Astrocyte of the spinal cord (primary cell): ENCODE measurements at places on chromosomes 11 and 22.

DNA sequence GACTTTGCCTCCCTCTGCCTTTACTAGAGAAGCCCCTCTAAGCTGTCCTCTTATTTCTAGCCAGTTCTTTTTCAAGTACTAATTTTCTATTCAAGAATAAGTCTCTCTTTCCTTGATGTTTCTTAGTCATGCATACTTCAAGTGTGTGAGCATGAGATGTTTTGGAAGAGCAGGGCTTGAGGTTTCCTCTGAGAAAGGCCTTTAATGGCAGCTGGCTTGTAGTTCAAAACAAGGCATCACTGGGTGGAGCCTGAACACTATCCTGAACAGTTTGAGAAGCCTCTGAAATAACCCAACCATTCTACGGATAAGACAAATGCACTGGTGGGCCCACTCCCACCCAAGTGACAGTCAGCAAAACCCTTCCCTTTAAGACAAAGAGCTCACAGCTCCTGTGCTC is 37.6 kb downstream of the CLDN25 start:
- DNase-seq: peak; percentile 10

DNA sequence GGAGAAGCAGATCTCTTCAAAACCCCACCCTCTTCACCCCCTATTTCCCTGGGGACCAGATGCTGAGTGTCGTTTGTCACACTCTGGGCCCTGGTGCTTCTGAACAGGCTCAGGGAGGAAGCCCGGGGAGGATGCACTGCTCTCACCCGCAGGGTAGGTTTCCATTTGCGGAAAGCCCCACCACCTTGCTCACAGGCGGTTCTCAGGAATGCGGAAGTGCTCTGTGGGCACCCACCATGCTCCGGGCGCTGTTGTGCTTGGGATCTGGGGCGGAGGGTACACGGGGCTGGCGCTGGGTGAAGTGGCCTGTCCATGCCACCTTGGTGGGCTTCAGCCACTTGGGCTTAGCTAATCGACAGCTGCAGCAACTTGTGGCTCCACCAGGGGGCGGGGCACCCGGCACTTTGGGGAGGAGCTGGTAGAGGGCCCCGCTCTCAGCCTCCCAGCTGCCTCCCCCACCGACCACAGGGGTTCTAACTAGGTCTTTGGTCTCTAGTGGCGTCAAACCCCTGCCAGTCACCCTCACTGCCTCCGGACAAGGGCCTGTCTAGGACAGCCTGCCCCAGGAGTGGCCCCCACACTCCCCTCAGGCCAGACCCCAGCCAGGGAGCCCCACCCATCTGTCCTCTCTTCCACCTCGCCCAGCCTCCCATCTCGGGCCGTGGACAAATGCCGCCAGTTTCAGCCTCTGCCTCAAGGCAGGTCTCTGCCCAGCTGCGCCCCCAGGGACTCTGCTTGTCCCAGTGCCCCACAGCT is 7.4 kb downstream of the NDUFV1 start:
- DNase-seq: peak; percentile 29

DNA sequence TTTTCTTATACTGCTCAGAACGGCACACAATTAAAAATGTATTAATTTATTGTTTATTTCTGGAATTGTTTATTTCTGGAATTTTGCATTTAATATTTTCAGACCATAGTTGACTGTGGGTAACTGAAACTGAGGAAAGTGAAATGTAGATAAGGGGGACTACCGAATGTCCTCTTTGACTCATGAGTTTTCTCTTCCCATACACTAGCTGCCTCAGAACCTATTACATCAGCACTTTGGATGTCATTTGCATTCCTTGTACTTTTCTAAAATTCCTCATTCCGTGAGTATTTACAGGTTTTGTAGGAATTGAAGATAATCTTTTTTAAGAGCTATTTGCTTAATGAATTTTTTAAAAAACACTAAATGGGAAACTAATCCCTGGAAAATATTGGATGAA is 29.8 kb downstream of the ZC3H12C start:
- peak; percentile 52 for DNase-seq

GRCh38 chr11:75114465-75114864 is 17.8 kb upstream of the OR2AT4 start:
- DNase-seq: no peak

GRCh38 chr11:10318527-10318802 is 13.6 kb downstream of the ADM start:
- no peak for DNase-seq

GRCh38 chr11:129694966-129695365 is 120.7 kb upstream of the TMEM45B start:
- DNase-seq: peak; percentile 7

DNA sequence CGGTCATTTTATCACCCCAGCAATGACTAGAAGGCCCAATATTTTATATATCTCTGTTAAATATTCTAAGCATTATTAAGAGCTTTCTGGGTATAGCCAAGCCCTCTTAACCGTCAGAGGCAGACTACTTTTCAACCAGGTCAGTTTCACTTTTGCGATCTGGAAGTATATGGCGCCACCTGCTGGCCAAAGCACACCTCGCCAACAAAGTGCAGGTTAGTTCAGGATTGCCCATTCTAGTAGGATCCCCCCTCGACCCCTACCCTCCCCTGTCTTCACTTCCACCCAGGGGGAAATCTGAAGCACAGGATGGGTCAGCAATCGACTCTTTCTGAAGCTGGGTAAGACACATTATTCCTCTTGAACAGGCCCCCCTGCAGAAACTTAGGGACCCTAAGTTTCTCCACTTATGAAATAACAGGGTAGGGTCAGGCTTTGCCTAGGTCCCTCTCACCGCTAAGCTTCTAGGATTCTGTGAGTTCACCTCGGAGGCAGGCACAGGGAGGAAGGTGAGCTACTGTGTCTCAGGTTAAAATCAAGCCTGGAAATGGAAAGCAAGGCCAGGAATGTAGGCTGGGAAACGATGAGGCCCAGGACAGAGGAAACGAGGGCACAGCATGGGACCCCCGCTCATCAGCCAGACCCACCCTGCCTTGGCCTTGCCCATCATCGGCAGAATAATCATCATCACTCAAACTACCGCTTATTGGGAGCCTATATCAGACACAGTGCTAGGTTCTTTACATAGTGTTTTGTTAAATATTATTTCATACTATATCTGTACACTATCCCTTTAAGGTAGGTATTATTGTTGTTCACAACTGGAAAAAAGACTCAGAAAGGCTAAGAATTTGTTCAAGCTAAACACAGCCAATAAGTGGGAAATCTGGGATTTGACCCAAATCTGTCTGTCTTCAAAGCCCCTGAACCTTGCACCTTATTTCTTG is 35.6 kb downstream of the KCNJ1 start:
- peak; percentile 85 for DNase-seq

DNA sequence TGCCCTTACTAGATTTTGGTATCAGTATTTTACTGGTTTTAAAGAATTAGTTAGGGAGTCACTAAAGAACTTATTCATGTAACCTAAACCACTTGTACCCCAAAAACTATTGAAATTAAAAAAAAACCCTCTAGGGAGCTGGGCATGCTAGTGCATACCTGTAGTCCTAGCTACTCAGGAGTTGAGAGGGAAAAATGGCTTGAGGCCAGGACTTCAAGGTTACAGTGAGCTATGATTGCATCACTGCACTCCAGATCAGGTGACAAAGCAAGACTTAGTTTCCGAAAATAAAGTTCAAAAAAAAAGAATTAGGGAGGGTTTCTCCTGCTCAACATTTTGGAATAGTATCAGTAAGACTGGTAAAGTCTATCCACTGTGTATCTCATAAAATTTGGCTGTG is 364.4 kb upstream of the LUZP2 start:
- DNase-seq: no peak

DNA sequence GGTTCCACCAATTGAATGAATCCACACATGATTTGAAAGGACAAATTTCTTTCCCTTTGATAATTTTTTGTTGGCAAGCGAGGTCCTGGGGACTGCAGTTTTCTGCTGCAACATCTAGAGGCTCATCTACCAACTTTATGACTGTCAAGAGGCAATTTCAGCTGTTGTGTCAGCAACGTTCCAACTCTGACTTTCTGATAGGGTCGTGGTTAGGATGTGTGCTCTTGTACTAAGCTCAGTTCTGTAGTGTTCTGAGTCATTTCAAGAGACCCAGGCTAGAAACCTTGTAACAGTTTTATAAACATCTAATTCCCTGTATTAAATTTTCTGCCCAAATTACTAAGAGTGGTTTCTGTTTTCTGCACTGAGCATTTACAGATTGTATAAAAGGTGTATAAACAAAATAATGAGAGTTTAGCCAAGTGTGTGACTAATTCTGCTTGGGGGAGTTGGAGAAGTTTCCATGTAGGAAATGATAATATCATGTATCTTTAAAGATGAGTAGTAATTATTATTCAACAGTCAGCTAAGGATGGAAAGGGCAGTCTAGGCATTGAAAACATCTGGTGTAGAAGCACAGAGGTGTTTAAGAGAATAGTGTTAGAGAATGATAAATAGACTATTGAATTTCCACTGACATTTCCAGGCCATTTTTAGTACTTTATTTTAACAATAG is 72.2 kb downstream of the RBMXL2 start:
- DNase-seq: no peak

DNA sequence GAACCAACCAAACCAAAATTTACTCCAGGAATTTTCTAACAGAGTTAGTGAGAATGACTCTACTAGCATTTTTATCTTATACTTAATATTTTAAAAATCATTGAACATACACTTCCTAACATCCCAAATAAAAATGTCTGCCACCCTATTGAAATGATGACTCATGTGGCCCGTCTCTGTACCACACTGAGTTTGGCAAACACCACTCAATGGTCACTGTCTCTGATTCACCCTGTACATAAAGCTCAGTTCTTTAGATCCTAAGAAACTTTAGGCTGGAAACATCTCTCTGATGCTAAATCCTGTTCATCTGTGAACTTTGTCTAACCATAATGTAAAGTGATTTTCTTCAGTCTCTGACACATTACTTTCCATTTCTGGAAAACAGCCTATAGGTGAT is 182.0 kb downstream of the CWF19L2 start:
- DNase-seq: no peak

- no peak for DNase-seq
These were observed 52.6 kb upstream of the ELF5 start for GRCh38 chr11:34566208-34566551.

DNA sequence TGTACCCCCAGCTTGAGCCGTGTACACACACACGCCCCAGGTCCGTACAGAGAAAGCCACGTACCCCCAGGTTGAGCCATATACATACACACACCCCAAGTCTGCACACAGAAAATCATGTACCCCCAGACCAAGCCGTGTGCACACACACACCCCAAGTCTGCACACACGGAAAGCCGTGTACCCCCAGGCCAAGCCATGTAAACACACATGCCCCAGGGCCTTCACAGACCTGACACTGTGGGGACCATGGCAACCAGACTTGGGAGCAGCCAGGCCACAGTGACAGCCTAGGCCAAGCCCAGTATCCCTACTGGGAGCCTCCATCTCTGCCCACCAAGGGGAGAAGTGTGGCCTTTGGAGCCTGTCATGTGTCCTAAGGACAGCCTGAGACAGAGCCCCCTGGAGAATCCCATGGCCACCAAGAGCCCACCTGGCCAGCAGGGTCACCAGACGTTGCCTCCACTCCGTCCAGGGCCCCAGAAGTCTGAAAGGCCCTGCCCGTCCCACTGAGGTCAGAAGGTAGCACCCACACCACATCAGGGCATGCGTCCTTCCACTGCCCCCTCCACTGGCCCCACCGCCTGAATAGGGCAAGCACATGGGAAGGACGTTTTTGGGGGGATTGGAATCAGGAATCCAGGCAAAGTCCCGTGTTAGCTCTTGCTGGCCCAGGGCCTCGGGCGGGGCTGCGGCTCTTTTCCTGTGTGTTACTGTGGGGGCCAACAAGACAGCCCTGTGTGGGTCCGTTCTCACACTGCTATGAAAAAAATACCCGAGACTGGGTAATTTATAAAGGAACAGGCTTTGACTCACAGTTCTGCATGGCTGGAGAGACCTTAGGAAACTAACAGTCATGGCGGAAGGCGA is 636.7 kb downstream of the TBC1D22A start:
- DNase-seq: no peak

DNA sequence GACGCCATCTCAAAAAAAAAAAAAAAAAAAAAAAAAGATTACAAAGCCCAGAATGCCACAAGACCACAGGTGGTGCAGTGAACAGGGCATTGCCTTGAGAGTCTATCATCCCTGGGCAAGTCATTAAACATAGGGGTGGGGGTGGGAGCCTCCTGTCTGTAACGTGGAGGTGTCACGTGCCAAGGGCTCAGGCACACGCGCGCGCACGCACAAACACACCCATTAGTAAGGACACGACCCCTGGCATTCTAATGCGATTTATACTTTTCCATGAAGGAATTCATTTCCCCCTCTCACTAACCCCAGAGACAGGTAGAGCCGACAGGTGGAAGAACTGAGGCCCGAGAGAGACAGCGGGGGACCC is 5.8 kb upstream of the GCAT start:
- no peak for DNase-seq

DNA sequence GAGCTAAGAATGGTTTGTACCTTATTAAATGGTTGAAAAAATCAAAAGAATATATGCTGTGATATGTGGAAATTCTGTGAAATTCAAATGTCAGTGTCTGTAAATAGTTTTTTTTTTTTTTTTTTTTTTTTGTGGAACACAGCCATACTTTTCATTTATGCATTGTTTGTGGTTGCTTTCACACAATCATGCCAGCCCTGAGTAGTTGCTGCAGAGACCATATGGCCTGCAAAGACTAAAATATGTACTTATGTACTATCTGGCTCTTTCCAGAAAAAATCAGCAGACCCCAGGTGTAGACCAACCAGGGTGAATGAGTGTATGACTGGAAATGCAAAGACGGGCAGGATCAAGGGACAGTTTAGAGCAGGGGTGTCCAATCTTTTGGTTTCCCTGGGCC is 98.3 kb downstream of the PTPRJ start:
- no peak for DNase-seq

GRCh38 chr22:45538281-45538680 is 35.6 kb downstream of the FBLN1 start:
- DNase-seq: no peak

DNA sequence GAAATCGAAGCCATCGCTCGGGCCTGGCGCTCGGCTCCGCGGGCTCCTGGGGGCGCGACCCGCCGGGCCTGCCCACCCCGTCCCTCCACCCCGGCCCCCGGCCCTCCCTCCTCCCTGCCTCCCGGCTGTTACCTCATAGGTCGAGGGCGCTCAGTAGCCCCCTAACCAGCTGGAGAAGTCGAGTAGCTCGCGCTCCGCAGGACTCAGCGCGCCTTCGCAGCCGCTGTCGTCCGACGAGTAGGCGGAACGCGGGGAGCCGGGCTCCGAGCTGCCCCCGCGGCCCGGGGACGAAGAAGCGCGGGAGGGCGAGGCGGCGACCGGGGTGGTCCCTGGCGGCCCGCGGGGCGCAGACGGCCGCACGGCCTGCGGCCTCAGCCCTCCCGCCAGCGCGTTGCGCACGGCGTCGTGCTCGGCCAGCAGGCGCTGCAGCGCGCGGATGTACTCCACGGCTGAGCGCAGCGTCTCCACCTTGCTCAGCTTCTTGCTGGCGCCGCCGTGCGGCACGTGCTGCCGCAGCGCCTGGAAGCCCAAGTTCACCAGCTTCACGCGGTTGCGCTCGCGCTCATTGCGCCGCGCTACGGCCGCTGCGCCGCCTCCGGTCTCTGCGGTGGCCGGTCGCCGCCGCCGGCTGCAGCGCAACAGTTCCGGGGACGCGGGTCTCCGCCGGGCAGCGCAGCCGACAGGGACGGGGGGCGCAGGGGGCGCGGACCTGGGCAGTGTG is 627 bp downstream of the ASCL2 start:
- DNase-seq: peak; percentile 29
